ENCODE measurements at places on chromosomes 5 and 9.

DNA sequence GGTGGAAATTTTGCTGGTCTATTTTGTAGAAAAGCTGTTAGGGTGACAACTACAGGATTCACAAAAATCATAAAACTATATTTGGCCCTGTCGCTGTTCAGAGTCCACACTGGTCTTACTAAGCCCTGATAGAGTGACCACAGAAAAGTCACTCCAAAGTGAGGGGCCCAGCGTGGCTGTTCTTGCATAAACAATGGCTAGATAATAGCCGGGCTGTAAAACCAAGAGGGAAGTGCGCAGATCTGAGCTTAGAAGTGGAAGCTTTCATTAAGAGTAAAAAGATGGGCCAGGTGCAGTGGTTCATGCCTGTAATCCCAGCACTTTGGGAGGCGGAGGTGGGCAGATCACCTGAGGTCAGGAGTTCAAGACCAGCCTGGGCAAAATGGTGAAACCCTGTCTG, 15.5 kb upstream of the CTSL start:
- no peak for DNase-seq

- DNase-seq = no peak
Measured at GRCh38 chr9:18707489-18708205, 233.7 kb downstream of the ADAMTSL1 start.

- no peak for DNase-seq
Measured at GRCh38 chr5:135371622-135372232, 27.3 kb downstream of the MACROH2A1 start.

- no peak for DNase-seq
Measured at GRCh38 chr5:38316544-38317224, 58.3 kb downstream of the EGFLAM start.

DNA sequence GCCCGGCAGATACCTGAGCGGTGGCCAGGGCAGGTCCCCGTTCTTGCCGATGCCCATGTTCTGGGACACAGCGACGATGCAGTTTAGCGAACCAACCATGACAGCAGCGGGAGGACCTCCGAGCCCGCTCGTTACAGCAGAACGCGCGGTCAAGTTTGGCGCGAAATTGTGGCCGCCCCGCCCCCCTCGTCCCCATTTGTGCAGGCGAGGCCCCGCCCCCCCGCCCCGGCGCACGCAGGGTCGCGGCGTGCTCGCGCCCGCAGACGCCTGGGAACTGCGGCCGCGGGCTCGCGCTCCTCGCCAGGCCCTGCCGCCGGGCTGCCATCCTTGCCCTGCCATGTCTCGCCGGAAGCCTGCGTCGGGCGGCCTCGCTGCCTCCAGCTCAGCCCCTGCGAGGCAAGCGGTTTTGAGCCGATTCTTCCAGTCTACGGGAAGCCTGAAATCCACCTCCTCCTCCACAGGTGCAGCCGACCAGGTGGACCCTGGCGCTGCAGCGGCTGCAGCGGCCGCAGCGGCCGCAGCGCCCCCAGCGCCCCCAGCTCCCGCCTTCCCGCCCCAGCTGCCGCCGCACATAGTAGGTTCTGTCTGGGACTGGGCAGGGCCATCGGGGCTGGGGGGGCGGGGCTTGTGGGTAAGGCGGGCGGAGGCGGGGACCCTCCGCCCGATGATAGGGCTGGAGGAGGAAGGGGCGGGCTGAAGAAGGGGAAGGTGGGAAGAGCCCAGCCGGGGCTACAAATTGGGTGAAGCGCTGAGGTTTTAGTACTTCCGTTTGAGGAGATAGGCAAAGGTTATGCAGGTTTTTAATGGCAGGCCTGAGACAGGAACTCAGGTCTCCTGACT, at the start of the genes DHFR and MSH3:
Gene DHFR (minus strand): TSS at position 593 of the 840 bp plus-strand sequence. CDS start 494 bp downstream, at position 99.
Gene MSH3 (plus strand): TSS at position 262 of the 840 bp plus-strand sequence. CDS start 76 bp downstream, at position 338.
- DNase-seq = peak; percentile 91

GRCh38 chr5:45037927-45038326, 229.2 kb downstream of the MRPS30 start:
- DNase-seq = no peak

DNA sequence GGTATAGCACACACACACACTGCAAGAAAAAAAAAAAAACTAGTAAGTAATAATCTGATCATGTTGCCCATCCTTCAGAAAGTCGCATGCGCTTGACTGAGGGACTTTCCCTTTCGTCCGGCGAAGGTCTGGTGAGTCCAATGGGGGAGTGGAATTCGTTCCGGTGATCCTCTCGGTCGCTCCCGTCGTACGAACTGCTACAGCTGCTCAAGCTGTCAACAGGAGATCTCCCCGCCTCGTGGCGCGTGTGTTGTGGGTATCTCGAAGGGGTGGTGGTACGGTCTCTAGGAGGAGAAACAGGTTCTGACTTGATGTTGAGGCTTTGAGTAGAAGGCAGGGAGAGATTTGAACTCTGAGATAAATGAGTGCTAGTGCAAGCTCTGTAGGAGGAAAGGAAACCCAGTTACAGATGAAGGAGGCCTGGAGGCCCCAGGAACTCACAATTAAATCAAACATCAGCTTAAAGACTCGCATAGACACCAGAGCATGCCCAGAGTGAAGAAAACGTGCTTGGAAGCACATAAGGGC, 160.4 kb downstream of the MEF2C start:
- DNase-seq = no peak

- DNase-seq = no peak
Measured at GRCh38 chr9:114110180-114110579, 11.1 kb upstream of the KIF12 start.

DNA sequence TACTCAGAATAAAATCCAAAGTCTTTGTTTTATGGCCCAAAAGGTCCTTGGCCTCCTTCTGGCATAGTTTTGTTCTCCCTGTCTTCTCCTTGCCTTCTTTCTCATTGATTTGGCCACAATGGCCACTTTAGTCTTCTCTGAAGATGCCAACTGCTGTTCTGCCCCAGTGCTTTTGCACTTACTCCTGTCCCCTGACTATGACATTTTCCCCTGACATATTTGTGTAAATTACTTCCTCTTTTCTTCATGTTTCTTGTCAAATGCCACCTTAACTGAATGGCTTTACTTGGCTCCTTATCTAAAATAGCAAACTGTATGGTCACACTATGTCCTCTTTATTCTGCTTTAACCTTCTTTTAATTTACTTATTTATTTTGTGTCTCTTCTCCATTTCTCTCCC, 484.7 kb upstream of the ARRDC3 start:
- DNase-seq = no peak

- DNase-seq = no peak
Measured at GRCh38 chr5:6458833-6459232, 10.2 kb downstream of the UBE2QL1 start.

DNA sequence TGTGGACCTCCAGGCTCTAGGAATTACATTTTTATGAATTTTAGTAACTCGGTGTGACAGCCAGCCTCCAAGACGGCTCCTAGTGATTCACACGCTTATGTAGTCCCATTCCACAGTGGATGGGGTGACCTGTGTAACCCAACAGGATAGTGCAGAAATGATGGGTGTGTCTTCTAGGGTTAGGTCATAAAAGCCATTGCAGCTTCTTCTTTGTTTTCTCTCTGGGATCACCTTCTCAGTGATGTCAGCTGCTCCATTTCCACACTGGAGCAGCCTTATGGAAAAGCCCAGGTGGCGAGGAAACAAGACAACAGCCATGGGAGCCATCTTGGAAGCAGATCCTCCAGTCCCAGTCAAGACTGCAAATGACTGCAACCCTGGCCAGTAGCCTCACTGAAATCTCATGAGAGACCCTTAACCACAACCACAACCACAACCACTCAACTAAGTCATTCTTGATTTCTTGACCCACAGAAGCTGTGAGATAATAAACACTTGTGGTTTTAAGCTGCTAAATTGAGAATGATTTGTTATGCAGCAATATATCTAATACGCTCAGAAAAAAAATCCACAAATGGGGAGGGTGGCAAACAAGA, 5.1 kb upstream of the GNPDA1 start:
- no peak for DNase-seq

Measured in ecto neural progenitor cell (in vitro differentiated cells).